Right lung (tissue), 10 donors: ENCODE measurements at places on chromosomes 2 and 18.

GRCh38 chr2:227932403-227932802, 61.0 kb downstream of the DAW1 start:
- DNase-seq: no peak

DNA sequence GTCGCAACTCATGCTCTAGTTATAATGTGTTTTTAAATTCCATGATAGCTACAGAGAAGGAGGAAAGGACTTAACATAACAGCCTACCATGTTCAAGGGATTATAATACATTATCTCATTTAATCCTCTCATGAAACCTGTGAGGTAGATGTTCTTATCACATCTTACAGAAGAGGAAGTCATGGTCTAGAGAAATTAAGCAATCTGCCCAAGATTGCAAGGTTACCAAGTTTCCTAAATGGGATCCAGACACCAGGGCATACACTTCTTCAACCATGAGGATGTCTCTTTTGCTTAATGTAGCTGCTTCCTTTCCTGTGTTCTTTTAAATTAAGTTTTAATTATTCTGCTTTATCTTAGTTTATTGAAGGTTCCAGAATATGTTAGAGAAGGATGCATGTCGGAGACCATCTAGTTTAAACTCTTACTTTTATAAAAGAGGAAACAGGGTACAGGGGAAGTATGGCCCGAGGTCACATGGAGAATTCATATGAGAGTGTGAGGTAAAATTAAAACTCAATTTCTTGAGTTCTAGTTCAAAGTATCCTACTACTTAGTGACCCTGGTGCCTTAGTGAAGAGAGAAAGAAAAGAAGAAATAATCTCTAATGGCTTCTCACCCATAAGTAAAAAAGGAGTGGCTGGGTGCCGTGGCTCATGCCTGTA, 3.6 kb upstream of the IL1A start:
- DNase-seq: no peak

DNA sequence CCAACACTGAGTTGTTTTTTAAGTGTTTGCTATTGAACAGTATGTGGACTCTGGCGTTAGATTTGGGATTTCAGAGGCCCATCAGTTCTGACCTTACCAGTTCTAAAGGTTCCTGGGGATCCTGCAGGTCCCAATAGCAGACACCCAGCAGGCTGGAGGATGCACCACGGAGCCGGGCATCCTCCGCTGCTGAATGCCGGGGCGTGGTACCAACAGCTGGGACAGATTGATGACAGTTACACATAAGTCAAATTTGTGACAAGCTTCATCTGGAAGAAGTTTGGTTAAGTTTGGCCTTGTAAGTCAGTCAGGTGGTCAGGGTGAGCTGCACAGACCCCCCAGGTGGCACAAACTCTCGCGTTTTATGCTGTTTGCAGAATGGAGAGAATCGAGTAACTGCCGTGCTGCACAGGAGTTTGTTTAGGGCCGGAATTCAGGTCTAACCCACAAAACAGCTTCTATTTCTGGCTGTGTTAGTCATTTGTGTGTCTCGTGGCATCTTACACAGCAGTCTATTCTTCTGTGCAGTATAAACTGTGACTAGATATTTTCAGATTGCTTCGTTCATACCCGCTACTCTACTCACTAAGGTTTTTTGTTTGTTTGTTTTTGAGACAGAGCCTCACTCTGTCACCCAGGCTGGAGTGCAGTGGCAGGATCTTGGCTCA, 19.2 kb downstream of the CTDP1 start:
- DNase-seq: no peak

- DNase-seq: no peak
Observed at GRCh38 chr2:158760887-158761286, 34.2 kb upstream of the DAPL1 start.

GRCh38 chr2:182666674-182667314, 49.3 kb upstream of the DNAJC10 start:
- DNase-seq: no peak

GRCh38 chr18:24595561-24596031, 135.2 kb downstream of the HRH4 start:
- DNase-seq: no peak

DNA sequence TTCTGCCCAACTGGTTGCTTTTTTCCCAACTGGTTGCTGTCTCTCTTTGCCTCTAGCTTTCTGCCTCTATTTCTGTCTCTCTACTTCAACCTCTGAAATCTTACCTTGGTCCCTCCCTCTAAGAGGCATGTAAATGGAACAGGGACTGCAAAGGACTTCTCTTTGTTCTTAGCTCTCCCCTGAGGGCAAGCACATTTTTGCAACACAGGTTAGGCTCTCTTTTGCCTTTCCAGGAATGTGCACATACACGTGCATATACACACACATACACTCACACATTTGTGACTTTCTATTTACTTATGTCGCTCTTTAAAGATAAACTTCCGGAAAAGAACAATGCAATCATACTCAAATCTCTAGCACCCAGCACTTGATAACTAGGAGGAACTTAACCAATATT, 262.6 kb upstream of the DDX18 start:
- no peak for DNase-seq

DNA sequence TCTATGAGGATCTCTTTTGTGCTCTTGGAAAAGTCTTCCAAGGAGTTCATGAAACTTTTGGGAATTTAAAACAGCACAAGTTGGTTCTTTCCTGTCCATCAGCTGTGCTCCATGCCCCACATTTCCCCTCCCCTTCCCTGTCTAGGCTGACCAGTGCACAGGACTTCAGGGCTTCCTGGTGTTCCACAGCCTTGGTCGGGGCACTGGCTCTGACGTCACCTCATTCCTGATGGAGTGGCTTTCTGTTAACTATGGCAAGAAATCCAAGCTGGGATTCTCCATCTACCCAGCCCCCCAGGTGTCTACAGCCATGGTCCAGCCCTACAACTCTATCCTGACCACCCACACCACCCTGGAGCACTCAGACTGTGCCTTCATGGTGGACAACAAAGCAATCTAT, 8.1 kb upstream of the DNAJB2 start:
- DNase-seq: no peak

DNA sequence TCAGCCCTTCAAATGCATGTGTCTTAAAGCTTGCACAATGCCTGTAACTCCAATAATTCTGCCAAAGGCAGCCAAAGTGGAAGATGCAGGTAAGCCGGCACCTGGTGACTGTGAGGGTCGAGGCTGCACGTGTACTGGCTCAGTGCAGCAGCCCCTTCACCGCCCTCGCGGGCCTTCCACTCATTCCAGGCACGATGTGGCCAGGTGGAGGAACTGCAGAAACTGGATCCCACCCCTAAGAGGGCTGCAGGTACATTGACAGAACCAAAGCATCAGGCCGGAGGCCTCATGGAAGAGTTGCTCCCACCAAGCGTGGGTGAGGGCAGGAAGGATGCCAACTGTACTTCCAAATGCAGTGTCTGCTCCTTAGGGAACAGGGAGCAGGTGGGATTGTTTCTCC, 253.4 kb downstream of the HDAC4 start:
- no peak for DNase-seq

GRCh38 chr18:60981682-60982328, 351.4 kb upstream of the CDH20 start:
- no peak for DNase-seq

DNA sequence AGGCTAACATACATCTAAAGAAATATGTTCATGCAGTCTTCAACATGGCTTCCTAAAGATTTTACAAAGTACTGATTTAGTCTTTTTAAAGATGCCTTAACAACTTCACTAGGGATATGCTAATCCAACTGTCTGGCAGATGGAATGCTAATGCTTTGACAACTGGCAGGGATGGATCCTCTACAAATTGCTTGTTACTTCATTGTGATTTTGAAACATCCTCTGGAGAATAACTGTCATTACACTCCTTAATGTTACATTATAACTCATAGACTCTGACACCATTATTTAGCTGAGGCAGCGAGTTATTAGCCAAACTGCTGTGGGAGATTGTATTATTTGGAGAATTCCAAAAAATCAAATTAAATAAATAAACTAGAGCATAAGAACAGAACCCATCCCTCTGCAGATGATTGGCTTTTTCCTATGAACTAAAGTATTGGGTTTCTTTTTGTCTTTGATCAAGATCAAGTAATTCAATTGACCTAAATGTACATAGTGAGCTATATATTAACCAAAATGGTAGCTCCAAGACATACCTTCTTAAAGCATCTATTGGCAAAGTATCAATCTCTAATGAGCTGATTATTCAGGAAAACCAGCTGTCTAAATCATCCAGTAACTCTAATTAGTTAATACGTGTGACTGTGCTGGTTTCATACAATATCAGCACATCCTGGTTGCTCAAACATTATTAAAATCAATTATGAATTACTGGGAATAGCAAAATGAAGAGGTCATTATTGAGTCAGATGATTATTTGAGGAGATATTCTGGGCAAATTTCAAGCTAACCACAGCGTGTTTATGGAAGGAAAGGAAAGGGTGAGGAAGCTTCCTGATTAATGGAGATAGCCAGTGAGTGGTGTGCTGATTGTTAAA, 321.3 kb upstream of the TFPI start:
- peak; percentile 70 for DNase-seq

DNA sequence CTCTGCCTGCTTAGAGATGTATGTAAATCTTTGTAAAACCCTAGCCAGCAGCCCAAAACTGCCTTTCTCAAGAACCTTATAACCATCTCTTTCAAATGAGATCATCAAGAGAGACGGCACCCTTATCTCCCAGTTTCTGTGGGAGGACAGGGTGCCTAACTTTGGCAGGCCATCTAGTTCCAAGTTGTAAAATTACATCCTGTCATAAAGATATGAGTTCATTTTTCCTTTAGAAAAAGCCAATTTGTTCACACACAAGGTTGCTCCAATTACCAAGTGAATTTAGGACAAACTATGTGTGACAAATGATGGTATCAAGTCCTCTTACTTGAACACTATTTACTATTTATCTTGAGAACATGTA, 65.3 kb downstream of the MEMO1 start:
- no peak for DNase-seq

GRCh38 chr2:186593523-186593922, 3.7 kb downstream of the ITGAV start:
- DNase-seq: no peak

GRCh38 chr2:29014811-29015421, 33.8 kb downstream of the TOGARAM2 start:
- no peak for DNase-seq

DNA sequence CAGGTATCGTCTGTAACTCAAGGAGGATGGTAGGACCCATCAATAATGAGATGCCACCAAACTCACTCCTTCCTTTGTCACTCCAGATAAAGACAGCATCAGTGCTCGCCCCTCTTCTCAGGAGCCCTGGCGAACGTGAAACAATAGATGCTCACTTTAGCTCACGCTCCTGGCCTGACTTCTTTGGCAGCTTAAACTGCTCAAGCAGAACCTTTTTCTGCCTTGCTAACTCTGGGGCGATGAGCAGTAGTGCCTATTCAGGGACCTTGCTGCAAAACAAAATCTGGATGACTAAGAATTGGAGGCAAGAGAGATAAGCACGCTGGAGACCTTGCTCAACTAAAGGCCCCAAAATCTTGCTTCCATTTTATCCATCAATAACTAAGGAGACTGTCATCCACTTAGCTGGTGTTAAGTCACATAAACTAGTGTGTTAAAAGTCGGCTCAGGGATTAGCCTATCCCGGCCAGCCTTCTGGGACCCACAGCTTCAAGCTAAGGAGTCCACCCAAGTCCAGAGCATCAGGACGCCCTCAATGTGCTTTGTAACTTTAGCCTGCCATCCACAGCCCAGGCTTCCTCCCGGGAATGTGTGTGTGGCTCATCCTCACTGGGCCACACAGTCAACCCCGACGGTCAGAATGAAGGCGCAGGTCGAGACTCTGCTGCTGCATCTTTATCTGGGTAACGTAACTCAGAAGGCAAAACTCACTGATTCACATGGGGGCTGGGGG, 38.9 kb downstream of the ZNF516 start:
- no peak for DNase-seq
